Hepatocyte (in vitro differentiated cells): ENCODE measurements at places on chromosomes 7 and 10. TPM values are rescaled to one million over a fixed set of nuclear protein-coding genes. Genes with fewer than 3 reads are reported as not detected.

Gene SKAP2
- 12.3 and 13.5 TPM in 2 replicates for total RNA-seq

GRCh38 chr7:133115596-133115995 is 33.7 kb upstream of the CHCHD3 start:
- H3K27ac ChIP-seq: no peak overlapping the region
- no peak overlapping the region for H3K4me3 ChIP-seq
- peaks cover 3% of the 10 kb centered on the region for H3K27me3 ChIP-seq
- DNase-seq: no peak
- H3K36me3 ChIP-seq: no peaks in the 10 kb centered on the region
- no peaks in the 10 kb centered on the region for H3K4me1 ChIP-seq

- no peaks in the 10 kb centered on the region for H3K27me3 ChIP-seq
- no peak for DNase-seq
- no peak overlapping the region for H3K27ac ChIP-seq
- no peak overlapping the region for H3K4me3 ChIP-seq
- H3K36me3 ChIP-seq: no peaks in the 10 kb centered on the region
Measured at GRCh38 chr10:122561792-122562191, 1.2 kb downstream of the DMBT1 start.

DNA sequence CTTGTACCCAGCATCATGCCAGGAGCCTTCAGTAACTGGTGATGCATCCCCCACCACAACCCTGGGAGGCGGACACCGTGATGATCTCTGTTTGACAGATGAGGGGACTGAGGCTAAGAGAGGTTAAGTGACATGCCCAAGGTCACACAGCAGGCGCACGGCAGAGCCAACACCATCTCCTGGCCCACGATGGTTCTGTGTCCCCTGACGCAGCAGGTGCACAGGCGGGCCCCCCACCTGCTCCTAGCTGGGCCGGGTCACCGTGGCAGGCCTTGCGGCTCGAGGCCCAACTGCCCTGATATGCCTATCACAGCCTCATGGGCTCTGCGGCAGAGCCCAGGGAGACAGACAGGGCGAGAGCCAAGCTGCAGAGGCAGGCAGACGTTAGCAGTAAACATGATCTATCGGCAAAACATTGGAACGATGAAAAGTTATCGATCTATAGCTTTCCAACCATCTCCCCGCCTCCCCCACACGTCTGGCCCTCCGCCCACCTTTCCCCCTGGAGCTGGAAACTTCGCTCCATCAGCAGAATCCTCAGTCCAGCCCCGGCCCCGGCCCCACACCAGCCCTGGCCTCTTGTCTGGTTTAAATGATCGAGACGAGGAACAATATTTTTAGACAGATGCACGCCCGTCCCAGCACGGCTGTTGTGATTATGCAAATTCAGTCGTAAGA is 65.9 kb downstream of the ELFN1 start:
- no peaks in the 10 kb centered on the region for H3K4me1 ChIP-seq
- DNase-seq: no peak

GRCh38 chr10:90642136-90642535 is 215.7 kb downstream of the HTR7 start:
- DNase-seq: no peak
- H3K27ac ChIP-seq: peak overlapping the region; percentile 15
- peaks cover 8% of the 10 kb centered on the region for H3K4me1 ChIP-seq
- no peaks in the 10 kb centered on the region for H3K36me3 ChIP-seq
- no peak overlapping the region for H3K4me3 ChIP-seq

GRCh38 chr7:96349572-96349971 is 27.7 kb upstream of the SLC25A13 start:
- no peaks in the 10 kb centered on the region for H3K4me1 ChIP-seq
- no peak overlapping the region for H3K4me3 ChIP-seq
- DNase-seq: peak; percentile 65
- H3K36me3 ChIP-seq: no peaks in the 10 kb centered on the region

DNA sequence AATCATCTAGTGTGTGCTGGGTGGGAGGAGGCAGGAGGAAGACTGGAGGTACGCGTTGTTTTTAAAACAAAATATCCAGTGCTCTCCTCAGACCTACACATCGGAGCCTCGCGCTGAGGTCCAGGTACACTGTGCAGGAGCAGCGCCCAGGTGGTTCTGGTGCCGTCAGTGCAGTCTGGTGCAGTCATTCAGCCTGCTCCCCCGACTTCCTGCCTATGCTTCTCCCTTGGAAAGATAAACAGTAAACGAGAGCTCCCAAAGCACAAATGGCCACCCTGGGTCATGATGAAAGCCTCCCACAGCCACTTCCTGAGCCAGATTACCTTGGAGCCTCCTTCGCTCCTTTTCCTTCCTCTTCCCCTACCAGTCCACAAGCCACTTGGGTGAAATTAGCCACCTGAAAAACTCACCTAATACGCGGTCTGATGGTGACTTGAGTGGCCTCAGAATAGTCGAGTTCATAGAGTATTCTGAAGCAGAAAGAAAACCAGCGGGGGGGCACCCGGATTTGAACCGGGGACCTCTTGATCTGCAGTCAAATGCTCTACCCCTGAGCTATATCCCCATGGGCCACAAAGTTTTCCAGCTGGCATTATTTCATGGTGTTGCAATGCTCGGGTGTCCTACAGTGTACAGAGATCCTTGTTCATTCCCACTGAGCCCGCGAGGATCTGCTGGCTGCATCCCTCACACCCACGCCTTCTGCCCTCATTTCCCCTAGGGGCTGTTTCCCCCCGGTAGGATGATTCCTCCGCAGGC is 82.5 kb downstream of the ZNF467 start:
- no peak overlapping the region for H3K27ac ChIP-seq
- DNase-seq: peak; percentile 47
- peaks cover 2% of the 10 kb centered on the region for H3K4me1 ChIP-seq
- H3K27me3 ChIP-seq: peaks cover 33% of the 10 kb centered on the region
- H3K36me3 ChIP-seq: no peaks in the 10 kb centered on the region

DNA sequence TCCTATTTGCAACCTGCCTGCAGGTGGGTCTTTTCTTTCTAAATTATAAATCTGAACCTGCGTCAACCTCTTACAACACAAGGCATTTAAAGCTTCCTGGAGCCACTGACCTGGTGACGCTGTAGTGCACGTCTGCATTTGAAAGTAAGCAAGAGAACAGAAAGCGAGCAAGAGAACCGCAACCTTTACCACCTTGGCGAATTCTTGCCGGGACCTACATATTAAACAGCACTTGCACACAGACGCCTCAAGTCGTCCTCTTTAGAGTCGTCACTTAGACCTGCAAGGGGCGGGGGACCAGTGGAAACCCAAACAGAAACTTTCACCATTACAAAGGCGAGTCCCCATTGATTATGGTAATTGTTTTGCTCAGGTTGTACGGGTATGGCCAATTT is 9.5 kb downstream of the GLI3 start:
- peaks cover 27% of the 10 kb centered on the region for H3K27me3 ChIP-seq
- H3K27ac ChIP-seq: peak overlapping the region; percentile 38
- peak overlapping the region; percentile 31 for H3K4me3 ChIP-seq
- peaks cover 30% of the 10 kb centered on the region for H3K4me1 ChIP-seq

- no peak overlapping the region for H3K27ac ChIP-seq
- no peaks in the 10 kb centered on the region for H3K36me3 ChIP-seq
- no peak for DNase-seq
- H3K4me3 ChIP-seq: no peak overlapping the region
Measured at GRCh38 chr7:157502701-157503111, 165.9 kb downstream of the DNAJB6 start.

Gene HOXA11
- total RNA-seq: 6.4 and 9.6 TPM in 2 replicates

GRCh38 chr10:126224967-126225671 is 163.2 kb downstream of the ADAM12 start:
- no peaks in the 10 kb centered on the region for H3K36me3 ChIP-seq
- no peak overlapping the region for H3K27ac ChIP-seq
- H3K27me3 ChIP-seq: no peaks in the 10 kb centered on the region
- no peak overlapping the region for H3K4me3 ChIP-seq
- no peaks in the 10 kb centered on the region for H3K4me1 ChIP-seq

Gene SVOPL
- total RNA-seq: 0.24 and 1.1 TPM in 2 replicates

DNA sequence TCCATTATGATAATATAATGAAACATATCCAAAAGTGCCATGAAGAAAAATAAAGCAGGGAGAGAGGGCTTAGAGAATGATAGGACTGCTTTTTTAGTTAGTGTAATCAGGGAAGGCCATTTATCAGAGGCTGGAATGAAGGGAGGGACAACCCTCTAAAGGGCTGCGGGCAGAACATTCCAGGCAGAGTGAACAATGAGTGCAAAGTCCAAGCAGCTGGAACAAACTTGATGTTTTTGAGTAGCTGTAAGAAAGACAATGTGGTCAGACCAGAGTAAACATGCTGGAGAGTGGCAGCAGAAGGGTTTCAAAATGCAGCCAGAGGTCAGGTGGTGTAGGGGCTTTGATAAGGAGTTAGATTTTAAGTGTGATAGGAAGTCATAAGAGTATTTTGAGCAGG is 65.6 kb upstream of the CCDC6 start:
- peak overlapping the region; percentile 73 for H3K27ac ChIP-seq
- H3K36me3 ChIP-seq: no peaks in the 10 kb centered on the region
- DNase-seq: peak; percentile 70
- H3K27me3 ChIP-seq: no peaks in the 10 kb centered on the region
- no peak overlapping the region for H3K4me3 ChIP-seq

DNA sequence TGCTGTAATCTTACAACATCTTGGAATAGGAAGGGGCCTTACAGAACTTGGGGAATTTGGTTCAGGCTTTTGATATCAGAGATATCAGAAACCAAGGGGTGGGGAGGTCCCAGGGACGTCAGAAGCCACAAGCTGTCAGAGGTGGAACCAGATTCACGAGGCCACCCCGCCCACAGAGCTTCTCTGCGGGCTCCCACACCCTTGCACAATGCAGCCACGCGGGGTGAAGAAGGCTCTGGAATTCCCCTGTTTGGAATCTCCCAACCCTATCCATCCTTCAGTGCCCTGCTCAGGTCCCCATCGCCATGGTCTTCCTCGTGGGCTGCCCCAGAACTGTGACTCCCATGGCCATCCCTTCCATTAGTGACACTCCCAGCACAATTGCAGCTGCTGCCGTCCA is 247.1 kb upstream of the SHH start:
- no peak overlapping the region for H3K27ac ChIP-seq
- no peak for DNase-seq
- H3K27me3 ChIP-seq: no peaks in the 10 kb centered on the region
- no peaks in the 10 kb centered on the region for H3K36me3 ChIP-seq

GRCh38 chr10:88608052-88608732 is 21.6 kb downstream of the LIPJ start:
- DNase-seq: no peak
- no peaks in the 10 kb centered on the region for H3K36me3 ChIP-seq
- H3K27ac ChIP-seq: no peak overlapping the region
- no peaks in the 10 kb centered on the region for H3K27me3 ChIP-seq
- no peaks in the 10 kb centered on the region for H3K4me1 ChIP-seq
- no peak overlapping the region for H3K4me3 ChIP-seq

Gene ECD
- total RNA-seq: 30.1 and 30.5 TPM in 2 replicates

Gene CAV1
- total RNA-seq: 36.0 and 47.8 TPM in 2 replicates

Gene ANKRD22
- total RNA-seq: 2.1 and 4.2 TPM in 2 replicates

DNA sequence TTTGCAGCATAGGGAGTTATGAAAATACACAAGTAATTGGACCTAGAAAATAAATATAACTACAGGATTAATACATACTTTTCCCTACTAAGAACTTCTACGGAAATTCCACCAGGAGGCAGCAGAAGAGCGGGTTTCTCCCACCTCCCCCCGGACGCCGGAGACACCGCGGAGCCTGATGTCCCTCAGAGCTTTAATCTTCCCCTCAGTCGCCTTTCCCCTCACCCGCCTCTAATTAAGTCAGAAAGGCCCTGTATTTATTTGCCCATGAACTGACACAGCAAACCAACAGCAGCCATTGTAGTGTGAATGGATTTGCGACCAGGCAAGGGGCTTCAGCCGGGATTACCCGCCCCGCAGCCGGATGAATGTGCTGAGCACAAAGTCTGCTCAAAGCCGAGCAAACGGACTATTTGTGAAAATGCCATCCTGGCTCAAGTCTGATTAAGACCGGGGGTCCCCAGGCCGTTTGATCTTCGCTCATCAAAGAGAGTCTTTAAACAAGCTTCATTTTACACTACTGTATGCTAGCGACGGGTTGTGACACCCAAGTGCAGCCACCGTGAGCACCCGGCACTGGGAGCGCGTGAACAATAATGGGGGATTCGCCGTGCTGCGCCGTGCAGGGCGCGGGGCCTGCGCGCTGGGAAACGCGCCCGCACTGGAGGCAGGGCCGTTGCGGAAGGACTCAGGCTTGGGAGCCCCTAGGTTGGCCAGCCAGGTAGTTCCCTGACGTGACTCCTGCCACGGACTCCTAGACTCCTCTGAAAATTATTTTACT is 5.6 kb upstream of the DKK1 start:
- H3K4me1 ChIP-seq: peaks cover 3% of the 10 kb centered on the region
- H3K36me3 ChIP-seq: no peaks in the 10 kb centered on the region
- H3K27ac ChIP-seq: no peak overlapping the region
- DNase-seq: peak; percentile 79
- peaks cover 21% of the 10 kb centered on the region for H3K27me3 ChIP-seq

- DNase-seq: no peak
- no peaks in the 10 kb centered on the region for H3K36me3 ChIP-seq
- H3K27ac ChIP-seq: no peak overlapping the region
- no peak overlapping the region for H3K4me3 ChIP-seq
Measured at GRCh38 chr7:46448478-46448877, 527.4 kb upstream of the IGFBP3 start.

Gene TAS2R5
- 4.4 and 5.1 TPM in 2 replicates for total RNA-seq

DNA sequence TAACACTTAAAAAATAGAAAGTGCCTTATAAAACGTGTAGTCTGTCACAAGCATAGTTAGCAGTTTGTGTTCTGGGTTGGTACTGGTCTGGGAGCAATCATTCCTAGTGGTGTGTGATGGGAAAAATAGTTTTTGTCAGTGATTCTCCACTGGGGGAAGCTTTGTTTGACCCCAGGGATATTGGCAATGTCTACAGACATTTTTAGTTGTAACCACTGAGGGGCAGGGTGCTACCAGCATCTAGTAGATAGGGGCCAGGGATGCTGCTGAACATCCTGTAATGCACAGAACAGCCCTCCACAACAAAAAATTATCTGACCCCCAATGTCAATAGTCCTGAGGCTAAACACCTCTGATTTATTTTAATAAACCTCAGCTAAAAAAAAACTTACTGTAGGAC is 51.6 kb upstream of the CREB5 start:
- H3K36me3 ChIP-seq: no peaks in the 10 kb centered on the region
- H3K27ac ChIP-seq: no peak overlapping the region
- no peaks in the 10 kb centered on the region for H3K27me3 ChIP-seq
- peaks cover 7% of the 10 kb centered on the region for H3K4me1 ChIP-seq

Gene DNAAF5
- 14.2 and 23.5 TPM in 2 replicates for total RNA-seq

Gene OR2A5
- total RNA-seq: 0.44 and 0.77 TPM in 2 replicates

Gene C7orf33
- total RNA-seq: not detected in 2 replicates

Gene SUN3
- total RNA-seq: not detected in 2 replicates

Gene SPDYE8
- total RNA-seq: 0.07 TPM in 1 of 2 replicates, not detected in the other
